Heart left ventricle (tissue), 16 donors: ENCODE measurements at places on chromosomes 4 and X.

- no peak for DNase-seq
Observed at GRCh38 chrX:40628506-40628905, 5.3 kb downstream of the MPC1L start.

- no peak for DNase-seq
Observed at GRCh38 chr4:53788011-53788410, 196.7 kb upstream of the LNX1 start.

DNA sequence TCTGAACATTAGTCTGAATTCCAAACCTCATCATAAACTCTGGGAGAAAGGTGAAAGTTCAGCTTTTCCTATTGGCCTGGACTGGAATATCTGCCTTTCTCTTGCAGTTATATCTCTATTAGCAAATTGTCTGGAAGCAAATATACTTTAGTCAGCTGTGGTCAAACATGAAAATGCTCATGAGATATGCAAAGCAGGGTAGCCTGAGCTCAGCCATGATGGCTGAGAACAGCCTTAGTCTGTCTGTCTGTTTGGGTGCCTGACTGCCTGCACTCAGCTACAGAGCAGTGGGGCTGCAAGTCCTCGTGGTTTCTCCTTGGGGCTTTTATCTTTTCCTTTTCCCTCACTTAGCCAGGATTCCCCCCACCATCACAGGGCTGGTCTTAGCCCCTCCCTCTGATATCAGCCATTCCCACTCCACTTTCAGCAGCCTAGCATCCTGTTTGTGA is 19.5 kb upstream of the PGRMC2 start:
- DNase-seq = no peak

- no peak for DNase-seq
Observed at GRCh38 chr4:120682981-120683380, 239.5 kb downstream of the PRDM5 start.

- no peak for DNase-seq
Observed at GRCh38 chrX:125439194-125439849, 119.7 kb downstream of the TEX13C start.

- no peak for DNase-seq
Observed at GRCh38 chr4:54499308-54500074, 158.3 kb upstream of the KIT start.

GRCh38 chr4:144906181-144906925 is 191.6 kb downstream of the ANAPC10 start:
- DNase-seq = peak; percentile 25

- no peak for DNase-seq
Observed at GRCh38 chr4:77773101-77773500, 46.1 kb downstream of the CNOT6L start.

GRCh38 chr4:89336818-89337420 is 29.3 kb upstream of the GPRIN3 start:
- no peak for DNase-seq

DNA sequence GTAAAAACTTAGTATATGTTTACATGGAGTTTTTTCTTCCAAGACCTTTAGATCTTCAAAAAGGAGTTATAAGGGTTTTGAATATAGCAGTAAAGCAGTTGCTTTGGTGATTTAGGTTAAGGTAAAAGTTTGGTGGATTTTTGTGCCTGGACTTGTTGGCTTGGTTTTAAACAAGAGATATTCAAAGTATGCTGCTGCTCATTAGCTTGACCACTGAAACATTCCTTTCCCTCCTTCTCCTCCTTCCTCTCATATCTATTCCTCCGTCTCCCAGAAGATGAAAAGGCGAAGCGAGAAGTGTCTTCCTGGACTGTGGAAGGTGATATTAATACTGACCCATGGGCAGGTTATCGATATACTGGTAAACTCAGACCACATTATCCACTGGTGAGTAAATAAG is 38.4 kb downstream of the METAP1 start:
- no peak for DNase-seq

GRCh38 chr4:173121076-173121561 is 47.5 kb upstream of the GALNT7 start:
- DNase-seq = no peak

GRCh38 chr4:163818673-163819072 is 324.2 kb downstream of the TMA16 start:
- DNase-seq = no peak

- DNase-seq = no peak
Observed at GRCh38 chr4:1227816-1228215, 21.1 kb downstream of the CTBP1 start.

- DNase-seq = peak; percentile 70
Observed at GRCh38 chr4:124018383-124019317, 622.1 kb downstream of the SPRY1 start.

GRCh38 chrX:42515939-42516338 is 262.0 kb downstream of the PPP1R2C start:
- DNase-seq = no peak

DNA sequence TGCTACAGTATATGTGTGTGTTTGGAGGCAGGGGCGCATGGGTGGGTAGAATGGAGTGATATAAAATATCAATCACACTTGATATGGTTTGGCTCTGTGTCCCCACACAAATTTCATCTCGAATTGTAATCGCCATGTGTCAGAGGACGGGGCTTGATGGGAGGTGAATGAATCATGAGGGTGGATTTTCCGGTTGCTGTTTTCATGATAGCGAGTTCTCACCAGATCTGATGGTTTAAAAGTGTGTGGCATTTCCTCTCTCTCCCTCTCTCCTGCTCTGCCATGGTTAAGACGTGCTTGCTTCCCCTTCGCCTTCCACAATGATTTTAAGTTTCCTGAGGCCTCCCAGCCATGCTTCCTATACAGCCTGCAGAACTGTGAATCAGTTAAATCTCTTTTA is 14.8 kb downstream of the SOWAHB start:
- no peak for DNase-seq

- DNase-seq = no peak
Observed at GRCh38 chr4:57966987-57967760, 857.0 kb upstream of the IGFBP7 start.

GRCh38 chrX:19990151-19990555 is 708 bp downstream of the BCLAF3 start:
- no peak for DNase-seq

DNA sequence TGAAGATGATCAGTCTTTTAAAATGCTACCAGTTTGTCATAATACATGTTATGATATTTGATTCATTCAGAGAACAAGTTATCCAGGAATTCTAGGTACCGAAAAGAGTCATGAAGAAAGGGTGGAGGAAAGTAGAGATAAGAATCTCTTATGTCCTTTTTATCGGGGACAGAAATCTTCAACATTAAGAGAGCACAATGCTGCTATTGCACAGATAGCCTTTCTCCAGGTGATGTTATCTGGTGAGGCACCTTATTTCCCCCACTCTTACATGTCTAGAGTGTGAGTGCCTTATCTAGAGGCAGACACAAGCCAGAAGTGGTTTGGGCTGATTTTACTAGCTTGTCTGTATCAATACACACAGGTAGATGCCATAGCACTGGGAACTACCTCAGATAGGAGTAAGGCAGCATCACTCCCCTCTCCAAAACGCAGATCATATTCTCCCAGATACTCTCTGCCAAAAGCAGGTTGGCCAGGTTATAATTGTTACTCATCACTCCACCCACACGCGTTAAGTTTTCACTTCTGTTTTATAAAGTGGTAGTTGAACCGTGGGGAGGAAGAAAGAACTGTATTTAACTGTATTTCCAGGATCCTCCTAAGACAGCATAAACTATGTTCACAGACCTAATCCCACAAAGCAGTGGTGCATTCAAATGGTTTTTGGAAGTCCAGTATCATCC is 38.4 kb downstream of the AREG start:
- DNase-seq = no peak

- no peak for DNase-seq
Observed at GRCh38 chr4:108834835-108835384, 72.1 kb upstream of the ETNPPL start.

- DNase-seq = no peak
Observed at GRCh38 chrX:109841869-109842579, 109.0 kb upstream of the ACSL4 start.

- no peak for DNase-seq
Observed at GRCh38 chr4:11426731-11427120, 2.0 kb downstream of the HS3ST1 start.

DNA sequence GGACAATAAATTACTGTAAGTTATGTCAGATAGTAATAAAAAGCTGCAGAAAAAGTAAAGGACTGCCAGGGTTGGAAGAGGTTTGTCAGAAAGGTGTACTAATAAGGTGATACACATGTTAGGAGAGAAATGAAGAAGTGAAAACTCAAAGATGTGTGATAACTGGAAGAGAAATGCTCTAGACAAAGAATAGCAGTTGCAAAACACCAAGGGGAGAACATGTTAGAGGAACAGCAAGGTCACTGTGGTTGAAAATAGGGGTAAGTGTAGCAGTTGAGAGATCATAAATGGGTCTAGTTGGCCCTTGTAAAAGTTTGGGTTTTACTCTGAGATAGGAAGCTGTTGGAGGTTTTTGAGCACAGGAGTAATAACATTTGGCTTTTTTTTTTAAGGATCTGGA is 46.9 kb downstream of the HSPA4L start:
- DNase-seq = no peak

GRCh38 chrX:27890611-27891010 is 82.8 kb downstream of the MAGEB10 start:
- DNase-seq = no peak

- DNase-seq = no peak
Observed at GRCh38 chrX:123077631-123078030, 106.4 kb upstream of the GRIA3 start.

DNA sequence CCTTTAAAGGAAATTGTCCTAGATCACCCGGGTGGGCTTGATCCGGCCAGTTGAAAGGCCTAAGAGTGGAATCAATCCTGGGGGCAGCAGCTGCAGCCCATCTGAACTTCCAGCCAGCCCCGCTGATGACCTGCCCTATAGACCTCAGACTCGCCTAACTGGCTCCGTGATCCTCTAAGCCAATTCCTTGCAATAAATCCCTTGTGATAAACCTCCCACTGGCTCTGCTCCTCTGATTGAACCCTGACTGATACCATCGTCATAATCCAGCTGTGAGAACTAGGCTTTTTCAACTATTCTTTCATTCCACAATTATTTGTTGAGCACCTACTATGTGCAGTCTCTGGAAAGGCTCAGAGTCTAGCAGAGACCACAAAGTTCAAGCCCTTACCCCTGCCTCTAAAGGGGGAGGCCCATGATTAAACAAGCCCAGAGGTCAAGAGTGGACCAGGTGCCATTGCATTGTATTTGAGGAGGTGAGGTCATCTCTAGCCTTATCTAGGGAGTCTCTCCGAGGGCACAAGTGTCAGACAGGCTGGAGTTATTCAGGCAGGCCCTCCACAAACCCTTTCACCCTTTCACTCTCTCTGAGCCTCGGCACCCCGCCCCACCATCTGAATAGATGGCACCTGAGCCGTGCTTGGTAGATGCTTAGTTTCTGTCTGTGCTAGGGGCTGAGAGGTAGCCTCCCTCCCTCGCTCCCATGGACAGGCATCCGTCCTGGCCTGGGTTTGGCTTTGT is 20.5 kb upstream of the GPR78 start:
- DNase-seq = no peak

DNA sequence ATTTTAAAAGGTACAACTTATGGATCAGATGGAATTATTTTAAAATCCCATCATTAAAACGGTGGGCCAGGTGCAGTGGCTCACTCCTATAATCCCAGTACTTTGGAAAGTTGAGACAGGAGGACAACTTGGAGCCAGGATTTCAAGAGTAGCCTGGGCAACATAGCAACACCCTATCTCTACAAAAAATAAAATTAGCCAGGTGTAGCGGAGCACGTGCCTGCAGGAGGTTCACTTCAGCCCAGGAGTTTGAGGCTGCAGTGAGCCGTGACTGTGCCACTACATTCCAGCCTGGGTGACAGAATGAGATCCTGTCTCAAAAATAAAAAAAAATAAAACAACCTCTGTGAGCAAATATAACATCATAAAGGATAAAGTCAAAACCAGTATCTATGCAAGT is 11.4 kb downstream of the ADH5 start:
- no peak for DNase-seq

- DNase-seq = peak; percentile 90
Observed at GRCh38 chrX:123859846-123860838, at the start of gene XIAP. XIAP (plus strand) TSS chrX:123860053; CDS start chrX:123885663, 25,610 bp downstream.

DNA sequence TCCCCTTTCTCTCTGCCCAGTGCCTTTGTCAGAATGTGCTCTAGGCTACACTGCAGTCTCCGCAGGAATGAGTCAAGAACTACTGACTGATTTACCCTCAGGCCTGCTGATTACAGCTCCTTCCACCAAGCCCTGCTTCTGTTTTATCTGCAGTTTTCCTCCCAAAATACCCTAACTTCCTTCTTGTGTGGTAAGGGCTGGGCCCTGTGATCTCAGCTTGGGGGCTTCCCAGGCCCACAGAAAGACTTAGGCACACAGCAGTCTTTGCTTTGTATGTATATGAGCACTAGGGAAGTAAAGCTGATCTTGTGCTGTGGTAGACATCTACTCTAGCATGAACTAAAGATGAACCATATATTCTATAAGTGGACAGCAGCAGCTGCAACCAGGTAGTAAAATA is 18.8 kb downstream of the PAK3 start:
- DNase-seq = no peak

DNA sequence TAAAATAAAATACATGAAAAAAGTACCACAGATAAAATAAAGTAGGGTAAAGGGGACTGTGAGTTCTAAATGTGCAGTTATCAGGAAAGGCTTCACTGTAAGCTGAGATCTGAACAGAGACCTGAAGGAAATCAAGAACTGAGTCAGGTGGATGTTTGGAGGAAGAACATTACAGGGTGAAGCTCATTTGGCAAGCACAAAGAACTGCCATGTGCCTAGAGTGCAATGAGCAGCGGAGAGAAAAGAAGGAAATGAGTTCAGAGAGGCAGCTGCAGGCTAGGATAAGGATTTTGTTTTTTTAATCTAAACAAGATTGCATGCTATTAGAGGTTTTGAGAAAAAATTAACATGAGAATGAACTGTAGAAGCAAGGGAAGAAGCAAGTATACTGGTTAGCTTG is 373.1 kb downstream of the STPG2 start:
- no peak for DNase-seq

GRCh38 chr4:156336511-156336910 is 382.8 kb upstream of the CTSO start:
- DNase-seq = no peak

- peak; percentile 60 for DNase-seq
Observed at GRCh38 chr4:8306511-8307021, 37.0 kb downstream of the HTRA3 start.

DNA sequence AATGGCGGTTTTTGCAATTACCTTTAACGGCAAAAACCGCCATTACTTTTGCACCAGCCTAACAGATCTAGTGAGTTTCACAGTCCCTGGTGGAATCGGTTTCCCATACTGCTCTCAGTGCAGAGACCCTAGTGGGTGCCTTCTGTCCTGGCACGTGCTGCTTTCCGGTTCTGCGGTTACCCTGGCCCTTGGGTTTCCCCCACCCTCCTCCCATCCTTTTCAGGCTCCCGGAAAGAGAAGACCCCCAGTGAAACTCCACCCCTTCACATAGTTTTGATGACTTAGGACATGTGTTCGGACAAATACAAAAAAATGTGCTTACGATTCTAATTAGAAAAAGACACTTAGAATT is 36.9 kb downstream of the NLGN3 start:
- DNase-seq = no peak
